ENCODE measurements at places on chromosomes 3 and 15.

- no peak for DNase-seq
These were observed 4.3 kb downstream of the RIOX2 start for GRCh38 chr3:97967966-97968365.

DNA sequence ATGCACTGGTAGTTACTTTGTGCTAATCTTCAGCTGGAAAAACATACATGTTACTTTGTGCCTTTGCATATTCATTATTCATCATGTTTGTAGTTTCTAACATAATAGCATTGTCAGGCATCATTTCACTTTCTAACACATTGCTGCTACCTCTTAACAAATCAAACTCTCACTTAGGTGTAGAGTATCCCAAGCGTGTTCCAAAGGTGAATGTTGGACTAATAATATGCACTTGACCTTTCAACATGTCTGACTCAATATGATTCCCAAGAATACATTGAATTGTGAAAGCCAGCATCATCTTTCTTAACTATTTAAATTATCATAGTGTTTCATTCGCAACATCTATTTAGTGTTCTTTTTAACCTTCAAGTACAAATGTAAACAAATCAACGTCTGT is 211.6 kb downstream of the BBX start:
- DNase-seq: no peak

- DNase-seq: no peak
These were observed 987 bp downstream of the PRTG start for GRCh38 chr15:55741833-55742497.

DNA sequence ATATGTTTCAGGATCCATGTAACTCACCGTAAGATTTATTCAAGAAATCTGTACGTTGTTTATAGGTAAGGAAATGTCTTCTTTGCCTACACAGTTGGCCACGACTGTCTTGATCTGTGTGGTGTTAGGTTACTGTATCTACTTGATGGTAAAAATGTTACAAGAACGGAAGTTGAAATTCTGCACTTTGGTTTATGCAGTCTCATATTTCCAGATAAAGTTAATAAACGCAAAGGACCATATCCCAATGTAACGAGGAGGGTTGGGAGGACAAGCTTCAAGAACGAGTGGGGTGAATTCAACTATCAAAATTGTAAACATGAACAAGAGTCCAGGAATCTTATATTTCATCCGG is 1.0 kb downstream of the USF3 start:
- DNase-seq: no peak

- no peak for DNase-seq
These were observed 26.4 kb upstream of the HERC1 start for GRCh38 chr15:63860155-63860554.

GRCh38 chr3:125147491-125147820 is 65.1 kb downstream of the SLC12A8 start:
- DNase-seq: no peak

DNA sequence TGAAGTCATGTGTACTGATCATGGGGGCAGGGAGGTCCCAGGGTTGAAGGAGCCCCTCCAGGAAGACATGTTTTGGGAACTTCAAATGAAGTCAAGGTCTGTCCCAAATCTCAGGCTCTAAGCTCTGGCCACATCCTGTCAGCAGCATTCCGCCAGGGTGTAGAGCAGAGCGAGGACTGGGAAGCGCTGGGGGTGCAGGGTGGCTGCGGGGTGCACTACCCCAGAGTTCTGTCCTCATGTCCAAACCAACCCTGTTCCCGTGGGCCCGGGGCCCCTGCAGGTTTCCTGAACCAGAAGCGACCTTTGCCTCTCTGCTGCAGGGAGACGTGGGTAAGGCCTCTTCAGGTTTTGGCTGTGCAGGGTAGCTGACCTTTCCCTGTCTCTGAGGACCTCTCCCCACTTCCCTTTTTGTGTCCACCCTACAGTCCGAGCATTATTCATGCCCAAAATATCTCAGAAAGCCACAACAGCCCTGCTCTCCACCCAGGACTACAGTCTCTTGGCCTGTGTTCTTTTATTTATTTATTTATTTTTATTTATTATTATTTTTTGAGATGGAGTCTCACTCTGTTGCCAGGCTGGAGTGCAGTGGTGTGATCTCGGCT is 26.6 kb upstream of the FLNB start:
- DNase-seq: no peak

- no peak for DNase-seq
These were observed 33.6 kb downstream of the DMXL2 start for GRCh38 chr15:51588966-51589365.

DNA sequence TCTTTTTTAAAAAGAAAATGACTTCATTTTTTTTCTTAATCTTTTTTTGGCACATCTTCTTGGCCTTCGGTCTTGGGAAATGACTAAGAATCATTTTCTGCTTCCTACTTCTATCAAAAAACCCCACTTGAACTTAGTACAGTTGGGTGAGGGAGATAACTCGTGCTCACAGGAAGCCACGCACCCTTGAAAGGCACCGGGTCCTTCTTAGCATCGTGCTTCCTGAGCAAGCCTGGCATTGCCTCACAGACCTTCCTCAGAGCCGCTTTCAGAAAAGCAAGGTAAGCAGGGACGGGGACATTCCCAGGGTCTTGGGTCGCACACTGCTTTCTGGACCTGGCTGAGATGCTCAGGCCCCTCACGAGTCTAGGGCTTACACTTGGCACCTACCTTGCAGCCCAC is at the start of gene CCR4:
TSS of gene CCR4 (plus strand) at position 235 of the 402 bp plus-strand sequence. CDS start 1,779 bp downstream, outside the sequence.
- DNase-seq: no peak

DNA sequence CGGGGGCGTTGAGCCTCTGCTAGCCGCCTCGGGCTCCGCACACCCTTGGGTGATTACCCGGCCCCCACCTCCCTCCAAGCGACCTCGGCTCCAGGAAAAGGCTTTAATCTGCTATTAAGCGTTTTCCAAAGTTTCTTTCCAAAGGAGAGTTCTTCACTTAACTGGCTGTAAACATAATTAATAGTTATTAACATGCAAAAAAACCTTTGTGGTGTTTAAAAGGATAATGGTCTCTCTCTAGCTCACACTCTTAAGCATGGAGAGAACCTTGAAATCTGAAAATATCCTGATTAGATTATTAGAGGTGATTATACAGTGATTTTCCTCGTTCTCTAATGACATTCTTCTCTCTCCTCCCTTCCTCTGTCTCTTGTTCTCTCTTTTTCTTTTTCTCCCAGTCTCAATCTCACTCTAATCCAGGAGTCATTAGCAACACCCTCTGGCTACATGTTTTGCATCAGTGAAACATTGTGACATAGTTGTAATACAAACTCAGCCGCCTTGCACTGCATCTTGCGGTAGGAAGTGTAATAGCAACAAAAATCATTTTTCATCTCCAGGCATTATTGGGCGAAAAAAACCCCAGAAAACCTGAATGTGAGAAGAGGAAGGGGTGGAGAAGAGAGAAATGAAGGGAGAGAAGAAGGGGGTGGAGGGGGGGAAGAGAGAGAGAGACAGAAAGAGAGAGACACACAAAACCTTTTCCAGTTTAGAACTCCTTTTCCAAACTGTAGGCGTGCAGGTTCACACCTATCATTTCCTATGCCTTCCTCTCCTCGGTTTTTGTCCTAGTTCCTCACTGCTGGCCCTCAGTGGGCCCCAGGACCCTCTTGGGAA is 24.4 kb downstream of the NR2F2 start:
- no peak for DNase-seq

GRCh38 chr3:143000528-143000927 is 842 bp upstream of the U2SURP start:
- no peak for DNase-seq

GRCh38 chr3:149267565-149267964 is 45.9 kb upstream of the CP start:
- no peak for DNase-seq

- DNase-seq: no peak
These were observed 75.7 kb downstream of the ITPR1 start for GRCh38 chr3:4568841-4569240.

- no peak for DNase-seq
These were observed 271.0 kb upstream of the GADL1 start for GRCh38 chr3:31165399-31165860.

DNA sequence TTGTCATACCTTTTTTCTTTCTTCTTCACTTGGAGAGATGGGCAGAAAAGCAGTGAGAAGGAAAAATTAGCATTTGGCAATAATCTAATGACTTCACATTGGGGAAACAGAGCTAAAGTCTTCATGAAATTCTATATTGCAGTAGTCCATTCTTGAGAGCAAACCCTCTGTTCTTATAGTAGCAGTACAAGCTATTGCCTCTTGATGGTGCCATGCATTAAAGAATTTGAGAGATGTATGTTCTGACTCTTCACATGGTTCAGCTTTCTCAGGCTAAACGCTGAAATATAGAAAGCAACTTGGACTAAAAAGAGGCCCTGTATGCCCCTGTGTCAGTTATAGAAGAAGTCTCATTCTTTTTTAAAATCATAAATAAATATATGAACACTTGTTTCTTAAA is 36.0 kb downstream of the PHLDB2 start:
- no peak for DNase-seq

DNA sequence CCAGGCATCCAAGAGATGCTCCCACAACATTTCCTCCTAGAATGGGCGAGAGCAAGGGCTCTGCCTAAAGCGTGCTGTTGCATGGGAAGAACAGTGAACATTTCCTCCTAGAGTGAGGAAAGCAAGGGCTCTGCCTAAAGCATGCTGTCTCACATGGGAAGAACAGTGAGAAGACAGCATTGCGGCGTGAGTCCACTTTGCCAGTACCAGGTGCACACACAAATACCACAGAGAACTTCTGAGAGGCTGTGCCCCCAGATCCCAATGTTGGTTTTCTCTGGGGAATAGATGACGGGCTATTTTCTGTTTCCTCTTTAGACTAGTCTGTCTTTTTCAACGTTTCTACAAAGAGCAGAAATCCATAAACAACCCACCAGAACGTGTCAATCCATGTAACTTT is 142.9 kb downstream of the LRRK1 start:
- DNase-seq: no peak

GRCh38 chr3:104582092-104582491 is 784.6 kb upstream of the ALCAM start:
- no peak for DNase-seq

DNA sequence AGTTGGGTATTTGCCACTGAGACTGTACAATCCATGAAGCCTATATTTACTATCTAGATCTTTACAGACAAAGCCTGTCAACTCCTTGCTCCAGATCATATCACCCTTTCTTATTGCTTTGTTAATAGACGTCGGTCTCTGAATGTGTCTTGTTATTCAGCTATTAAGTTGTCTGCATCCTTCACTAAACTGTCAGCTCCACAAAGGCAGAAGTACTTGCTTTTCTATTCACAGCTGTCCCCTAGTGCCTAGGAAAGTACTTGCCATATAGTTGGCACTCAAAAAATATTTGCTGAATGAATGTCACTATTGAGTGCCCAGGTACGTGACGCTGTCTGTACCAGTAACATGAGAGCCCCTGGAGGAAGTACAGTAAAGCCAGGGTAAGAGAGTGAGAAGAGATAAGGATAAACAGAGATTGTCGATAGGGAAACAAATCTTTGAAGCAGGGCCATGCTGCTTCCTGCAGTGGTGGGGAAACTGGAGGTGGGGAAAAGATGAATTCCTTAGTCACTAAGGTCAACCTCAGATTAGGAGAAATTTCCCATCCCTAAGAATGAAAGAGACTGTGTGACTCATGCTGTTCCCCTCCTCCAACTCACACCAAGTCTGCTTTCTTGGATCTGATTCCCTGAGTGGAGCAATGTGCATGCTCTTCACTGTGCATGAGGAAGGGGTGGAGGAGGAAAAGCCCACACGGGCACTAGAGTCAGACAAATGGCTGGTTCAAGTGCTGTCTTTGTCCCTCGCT is 36.3 kb downstream of the PRICKLE2 start:
- DNase-seq: no peak

- no peak for DNase-seq
These were observed 34.4 kb downstream of the ZNF106 start for GRCh38 chr15:42456531-42456930.

DNA sequence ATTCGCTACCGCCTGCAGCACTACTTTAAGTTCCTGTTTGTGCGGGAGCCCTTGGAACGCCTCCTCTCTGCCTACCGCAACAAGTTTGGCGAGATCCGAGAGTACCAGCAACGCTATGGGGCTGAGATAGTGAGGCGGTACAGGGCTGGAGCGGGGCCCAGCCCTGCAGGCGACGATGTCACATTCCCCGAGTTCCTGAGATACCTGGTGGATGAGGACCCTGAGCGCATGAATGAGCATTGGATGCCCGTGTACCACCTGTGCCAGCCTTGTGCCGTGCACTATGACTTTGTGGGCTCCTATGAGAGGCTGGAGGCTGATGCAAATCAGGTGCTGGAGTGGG is 995 bp downstream of the CHST14 start:
- no peak for DNase-seq

GRCh38 chr15:84947947-84948830 is 33.5 kb upstream of the PDE8A start:
- DNase-seq: no peak

- no peak for DNase-seq
These were observed 31.4 kb downstream of the STARD5 start for GRCh38 chr15:81292523-81293001.

- no peak for DNase-seq
These were observed 29.6 kb downstream of the ONECUT1 start for GRCh38 chr15:52760562-52760961.

GRCh38 chr3:29083676-29084075 is 197.2 kb upstream of the RBMS3 start:
- DNase-seq: no peak

DNA sequence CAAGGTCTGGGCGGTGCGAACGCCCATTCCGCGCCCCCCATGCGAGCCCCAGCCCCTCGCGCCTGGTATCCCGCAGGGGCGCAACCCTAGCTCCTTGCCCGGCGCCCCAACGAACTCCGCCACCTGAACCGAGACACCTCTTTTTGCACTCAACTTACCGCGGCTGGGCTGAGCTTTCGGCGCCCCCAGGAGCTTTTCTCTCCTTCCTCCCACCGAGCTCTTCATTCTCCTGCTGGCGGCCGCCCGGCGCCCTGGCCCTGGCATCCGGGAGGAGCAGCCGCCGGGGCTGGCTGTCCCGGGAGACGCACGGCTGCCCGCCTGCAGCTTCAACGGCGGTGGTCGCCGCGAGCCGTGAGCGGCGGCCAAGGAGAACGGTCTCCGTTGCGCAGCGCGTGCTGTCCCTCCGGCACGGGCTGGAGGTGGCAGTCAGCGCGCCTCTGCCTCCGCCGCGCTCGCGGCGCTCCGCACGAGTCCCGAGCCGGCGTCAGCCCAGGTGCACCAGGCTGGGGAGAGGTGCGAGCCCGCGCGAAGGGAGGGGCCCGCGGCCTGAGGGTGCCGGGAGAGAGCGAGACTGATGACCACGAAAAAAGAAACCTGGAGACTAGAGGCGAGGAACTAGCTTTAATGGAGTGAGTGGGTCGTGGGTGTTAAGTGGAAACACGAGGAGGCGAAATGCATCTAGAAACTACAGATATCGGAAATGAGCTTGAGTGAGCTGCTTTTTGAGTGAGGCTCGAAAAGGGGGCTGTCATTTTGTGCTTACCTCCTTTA is 621.5 kb upstream of the ZNF385D start:
- DNase-seq: no peak

- DNase-seq: no peak
These were observed 909.2 kb downstream of the NSUN3 start for GRCh38 chr3:94972066-94972465.

DNA sequence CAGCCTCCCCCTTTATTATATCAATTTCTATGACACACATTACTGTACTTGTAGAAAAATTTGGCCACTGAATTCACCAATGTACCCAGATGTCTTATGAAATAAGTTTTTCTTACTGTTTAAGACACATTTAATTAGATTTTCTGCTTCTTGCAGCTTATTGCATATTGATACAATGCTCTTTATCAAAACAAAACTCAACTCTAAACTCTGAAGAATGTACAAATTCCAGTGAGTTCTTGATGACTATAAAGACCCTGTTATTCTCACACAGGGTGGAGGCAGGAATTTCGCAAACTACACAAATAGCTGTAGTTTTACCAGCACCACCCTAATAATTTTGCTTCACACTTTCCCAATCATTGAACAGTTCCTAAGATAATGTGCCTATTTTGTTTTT is 22.0 kb downstream of the CMTM6 start:
- DNase-seq: no peak

Measured in caudate nucleus (tissue), 63 donors.